ENCODE measurements at places on chromosomes 5 and 9. TPM values are rescaled to one million over a fixed set of nuclear protein-coding genes. Genes with fewer than 3 reads are reported as not detected.

The PDE6A gene
- not detected for total RNA-seq

DNA sequence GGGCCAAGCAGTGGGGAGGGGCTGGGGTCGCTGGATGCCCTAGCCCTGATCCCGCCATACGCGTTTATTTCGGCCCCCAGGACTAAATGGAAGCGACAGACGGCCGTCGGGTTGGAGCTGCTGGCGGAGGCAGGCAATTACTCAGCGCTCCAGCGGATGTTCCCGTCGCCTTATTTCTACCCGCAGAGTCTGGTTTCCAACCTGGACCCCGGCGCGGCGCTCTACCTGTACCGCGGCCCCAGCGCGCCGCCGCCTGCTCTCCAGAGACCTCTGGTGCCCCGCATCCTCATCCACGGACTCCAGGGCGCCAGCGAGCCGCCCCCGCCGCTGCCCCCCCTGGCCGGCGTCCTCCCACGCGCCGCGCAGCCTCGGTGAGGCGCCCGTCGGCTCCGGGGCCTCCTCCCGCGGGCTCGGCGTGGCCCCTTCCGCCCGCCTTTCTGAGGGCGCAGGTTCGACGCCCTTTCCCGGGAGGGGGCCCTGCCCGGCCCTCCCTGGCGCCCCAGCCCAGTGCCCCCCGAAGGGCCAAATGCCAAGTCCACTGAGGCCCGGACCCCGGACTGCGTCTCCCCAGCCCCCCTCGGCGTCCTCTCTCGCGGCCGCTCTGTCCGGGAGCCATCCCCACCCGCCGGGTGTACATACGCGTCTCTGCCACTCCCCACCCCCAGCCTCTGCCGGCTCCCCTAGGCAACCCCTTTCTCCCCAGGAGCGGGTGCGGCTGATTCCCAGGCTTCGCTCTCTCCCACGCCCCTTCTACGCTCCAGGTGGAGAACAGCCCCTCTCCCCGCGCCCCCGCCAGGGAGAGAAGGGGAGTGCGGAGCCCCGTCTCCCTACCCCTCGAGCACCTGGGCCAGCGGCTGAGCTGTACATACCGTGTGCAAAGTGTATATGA lies 7.0 kb downstream of the BARHL1 start:
- peak; percentile 36 for DNase-seq
- H3K4me3 ChIP-seq: no peak overlapping the region
- peaks cover 31% of the 10 kb centered on the region for H3K27me3 ChIP-seq
- H3K4me1 ChIP-seq: peaks cover 21% of the 10 kb centered on the region

GRCh38 chr9:77903666-77904285 lies 127.8 kb downstream of the GNAQ start:
- H3K4me1 ChIP-seq: peaks cover 18% of the 10 kb centered on the region
- H3K36me3 ChIP-seq: no peaks in the 10 kb centered on the region
- H3K4me3 ChIP-seq: no peak overlapping the region
- DNase-seq: no peak
- H3K27ac ChIP-seq: no peak overlapping the region
- H3K27me3 ChIP-seq: peaks cover 2% of the 10 kb centered on the region

The PCDH1 gene
- total RNA-seq: 7.9 TPM

GRCh38 chr5:149618581-149619248 lies 37.4 kb downstream of the ARHGEF37 start:
- no peaks in the 10 kb centered on the region for H3K36me3 ChIP-seq
- H3K4me1 ChIP-seq: peaks cover 9% of the 10 kb centered on the region
- peak; percentile 56 for DNase-seq
- peaks cover 4% of the 10 kb centered on the region for H3K27me3 ChIP-seq
- no peak overlapping the region for H3K4me3 ChIP-seq

DNA sequence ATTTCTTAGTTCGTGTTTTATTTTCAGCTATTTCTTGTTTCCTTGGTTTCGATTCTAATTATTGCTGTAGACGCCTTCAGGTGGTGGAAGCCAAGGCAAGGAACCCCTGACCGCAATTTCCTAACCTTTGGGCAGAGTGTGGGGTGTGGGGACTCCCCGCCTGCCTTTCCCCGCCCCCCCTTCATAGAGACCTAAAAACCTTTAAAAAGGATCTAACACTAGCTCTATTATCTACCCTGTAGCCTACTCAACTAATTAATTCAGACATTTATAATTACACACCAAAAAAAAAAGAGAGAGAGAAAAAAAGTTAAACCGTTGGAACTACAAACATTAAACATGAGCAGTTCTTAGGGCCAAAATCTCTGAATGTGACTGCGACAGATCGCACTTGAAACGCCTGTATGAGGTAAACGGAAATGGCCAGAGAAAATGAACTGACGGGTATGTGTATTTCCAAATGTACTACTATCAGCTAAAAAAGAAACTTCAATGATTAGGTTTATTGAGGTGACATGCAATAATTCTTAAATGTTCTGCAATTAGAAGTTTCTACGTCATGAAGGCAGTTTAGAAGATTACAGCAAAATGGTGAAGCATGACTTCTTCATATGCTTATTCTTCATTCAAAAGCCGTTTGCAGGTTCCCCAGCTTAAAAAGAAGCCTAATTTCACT lies 19.0 kb upstream of the FER start:
- H3K27ac ChIP-seq: peak overlapping the region; percentile 100
- peak overlapping the region; percentile 97 for H3K4me3 ChIP-seq
- H3K4me1 ChIP-seq: peaks cover 36% of the 10 kb centered on the region
- H3K27me3 ChIP-seq: peaks cover 19% of the 10 kb centered on the region
- no peaks in the 10 kb centered on the region for H3K36me3 ChIP-seq

GRCh38 chr9:106077731-106078130 lies 383.4 kb downstream of the TMEM38B start:
- no peak for DNase-seq
- peaks cover 2% of the 10 kb centered on the region for H3K27me3 ChIP-seq
- H3K36me3 ChIP-seq: no peaks in the 10 kb centered on the region
- H3K4me1 ChIP-seq: peaks cover 1% of the 10 kb centered on the region
- no peak overlapping the region for H3K27ac ChIP-seq
- H3K4me3 ChIP-seq: no peak overlapping the region

The ZCCHC7 gene
- 31.1 TPM for total RNA-seq

GRCh38 chr9:75997206-75997605 lies 106.7 kb downstream of the PCSK5 start:
- H3K4me3 ChIP-seq: no peak overlapping the region

- H3K36me3 ChIP-seq: peaks cover 16% of the 10 kb centered on the region
- no peaks in the 10 kb centered on the region for H3K4me1 ChIP-seq
- no peak for DNase-seq
- no peaks in the 10 kb centered on the region for H3K27me3 ChIP-seq
These were observed 302.4 kb downstream of the SMARCA2 start for GRCh38 chr9:2317591-2317990.

Measured in glutamatergic neuron (in vitro differentiated cells).